Ammon's horn (tissue), 1 donor: ENCODE measurements at places on chromosomes 3 and 15.

DNA sequence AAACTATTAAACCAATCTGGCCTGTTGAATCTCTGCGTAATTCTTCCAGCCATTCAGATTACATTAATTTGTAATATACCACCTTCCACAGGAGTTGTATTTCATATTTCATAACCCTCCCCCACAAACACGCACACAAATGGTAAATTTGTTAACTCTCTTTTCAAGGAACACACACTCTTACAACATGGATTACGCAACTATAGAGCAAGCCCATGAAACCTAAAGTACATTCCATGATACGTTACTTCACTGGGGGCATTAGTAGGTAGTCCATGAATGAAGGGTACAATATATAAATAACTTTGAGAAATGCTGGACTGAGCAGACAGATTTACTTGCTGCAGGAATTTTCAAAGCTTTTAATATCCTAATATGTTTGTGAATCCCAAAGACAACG, 65.0 kb downstream of the TRIM69 start:
- no peak for DNase-seq

DNA sequence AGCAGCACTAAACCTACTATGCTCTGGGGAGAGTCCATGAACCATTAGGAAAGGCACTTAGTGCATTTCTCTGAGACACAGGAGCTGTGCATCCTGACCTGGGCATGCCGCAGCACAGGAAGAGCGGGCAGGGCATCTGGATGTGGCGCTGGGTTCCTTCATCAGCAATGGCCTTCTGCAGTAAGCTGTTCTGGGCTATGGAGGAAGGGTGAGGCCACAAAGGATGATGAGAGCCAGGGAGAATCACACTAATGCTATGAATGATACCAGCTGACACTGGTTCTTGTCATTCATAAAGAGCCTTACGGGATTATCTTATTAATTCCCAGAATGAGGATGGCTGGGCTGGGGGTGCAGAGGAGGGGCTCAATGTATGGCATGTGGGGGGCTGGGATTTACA, 12.7 kb upstream of the SCN10A start:
- no peak for DNase-seq

DNA sequence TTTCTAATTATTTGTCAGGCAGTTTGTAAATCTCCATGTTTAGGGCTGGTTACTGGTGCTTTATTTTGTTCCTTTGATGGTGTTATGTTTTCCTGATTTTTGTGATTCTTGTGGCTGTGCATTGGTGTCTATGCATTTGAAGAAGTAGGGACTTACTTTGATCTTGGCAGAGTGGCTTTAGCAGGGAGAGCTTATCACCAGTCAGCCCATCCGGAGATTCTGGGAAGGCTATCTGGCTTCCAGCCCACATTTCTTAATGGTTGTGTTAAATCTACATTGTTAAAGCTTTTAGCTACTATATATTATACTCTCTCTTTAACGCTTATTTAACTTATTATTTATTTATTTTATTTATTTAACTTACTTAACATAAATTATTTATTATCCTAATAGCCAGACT, 35.1 kb downstream of the FBXL2 start:
- no peak for DNase-seq

DNA sequence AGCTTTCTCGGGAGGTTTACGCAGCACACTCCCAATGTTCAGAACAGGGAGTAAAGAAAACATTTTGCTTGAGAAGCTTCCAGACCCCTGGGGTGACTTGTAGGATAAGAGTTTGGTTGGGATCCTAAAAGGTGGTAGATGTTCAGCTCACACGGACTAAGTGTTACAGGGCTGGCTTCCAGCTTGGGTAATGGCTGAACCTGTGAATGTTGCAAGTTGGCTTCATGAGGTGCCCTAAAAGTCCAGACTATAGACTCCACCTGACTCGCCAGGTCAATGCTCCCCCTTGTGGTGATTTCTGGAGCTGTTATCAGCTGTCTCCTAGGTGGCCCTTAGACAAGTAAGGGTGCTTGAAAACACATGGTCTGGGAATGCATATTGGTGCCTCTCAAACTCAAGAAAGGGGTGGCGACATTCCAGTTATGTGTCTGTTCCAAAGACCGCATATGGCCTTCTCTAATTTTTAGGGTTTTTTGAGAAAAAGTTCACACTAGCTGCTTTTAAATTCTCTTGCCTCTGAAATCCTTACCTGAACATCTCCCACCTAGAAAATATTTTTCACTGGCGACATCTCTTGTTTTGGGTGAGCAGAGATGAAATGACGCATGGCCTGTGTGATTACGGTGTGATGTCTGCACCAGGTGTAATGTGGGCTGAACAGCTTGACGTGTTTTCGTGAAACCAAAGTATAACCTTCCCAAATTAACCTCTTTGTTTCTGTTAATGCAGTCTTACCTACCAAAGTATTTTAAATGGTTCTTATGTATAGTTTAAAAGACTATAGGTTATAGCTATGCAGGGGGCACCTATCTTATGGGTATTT, 175.7 kb upstream of the KBTBD8 start:
- DNase-seq = peak; percentile 46

GRCh38 chr3:40580494-40581091, 55.8 kb downstream of the ZNF621 start:
- DNase-seq = peak; percentile 84

GRCh38 chr3:132265488-132265887, 51.7 kb upstream of the ACP3 start:
- no peak for DNase-seq

GRCh38 chr3:197458906-197459470, 96.8 kb downstream of the BDH1 start:
- DNase-seq = no peak

DNA sequence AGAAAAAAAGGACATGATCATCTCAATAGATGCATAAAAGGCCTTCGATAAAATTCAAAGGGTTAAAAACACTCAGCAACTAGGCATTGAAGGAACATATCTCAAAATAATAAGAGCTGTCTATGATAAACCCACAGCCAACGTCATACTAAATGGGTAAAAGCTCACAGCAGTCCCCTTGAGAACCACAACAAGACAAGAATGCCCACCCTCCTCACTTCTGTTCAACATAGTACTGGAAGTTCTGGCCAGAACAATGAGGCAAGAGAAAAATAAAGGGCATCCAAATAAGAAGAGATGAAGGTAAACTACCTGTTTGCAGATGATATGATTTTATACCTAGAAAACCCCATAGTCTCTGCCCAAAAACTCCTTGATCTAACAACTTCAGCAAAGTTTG, 619.7 kb upstream of the LMCD1 start:
- no peak for DNase-seq

GRCh38 chr3:71469138-71469435, 114.4 kb downstream of the FOXP1 start:
- no peak for DNase-seq

GRCh38 chr3:149327156-149327555, 6.3 kb downstream of the TM4SF18 start:
- DNase-seq = no peak

GRCh38 chr15:81950841-81951414, 94.9 kb downstream of the MEX3B start:
- no peak for DNase-seq

- no peak for DNase-seq
These were observed 36.2 kb upstream of the FLNB start for GRCh38 chr3:57971975-57972374.

DNA sequence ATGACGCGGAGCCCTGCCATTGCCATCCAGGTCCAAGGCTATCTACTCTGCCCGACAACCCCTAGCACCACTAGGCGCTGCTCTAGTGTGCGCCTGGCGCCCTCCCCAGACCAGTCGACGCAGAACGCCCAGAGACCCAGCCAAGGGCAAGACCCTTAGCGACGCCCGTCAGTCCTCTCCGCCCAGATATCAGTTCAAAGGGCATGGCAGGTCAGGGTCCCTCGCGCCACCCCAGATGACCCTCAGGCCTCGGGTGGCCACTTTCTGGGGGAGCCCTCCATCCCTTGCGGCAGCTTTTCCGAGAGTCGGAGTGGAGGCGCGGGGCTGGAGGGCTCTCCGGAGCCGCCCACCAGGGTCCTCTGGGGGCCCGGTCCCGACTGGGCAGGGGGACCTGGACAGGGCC, 371 bp upstream of the CLSTN2 start:
- peak; percentile 86 for DNase-seq

DNA sequence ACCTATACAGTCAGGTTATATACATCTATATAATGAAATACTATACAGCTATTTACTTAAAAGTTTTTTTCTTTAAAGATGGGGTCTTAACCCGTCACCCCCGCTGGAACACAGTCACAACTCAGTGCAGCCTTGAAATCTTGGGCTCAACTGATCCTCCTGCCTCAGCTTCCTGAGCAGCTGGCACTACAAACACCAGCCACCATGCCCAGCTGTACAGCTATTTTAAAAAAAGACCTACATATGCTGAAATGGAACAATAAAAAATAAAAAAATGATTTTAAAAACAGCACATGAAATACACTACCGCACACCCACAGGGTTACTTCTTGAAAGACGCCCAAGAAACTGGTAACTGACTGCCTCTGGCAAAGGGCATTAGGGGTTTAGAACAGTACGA, 3.8 kb downstream of the NCBP2 start:
- DNase-seq = no peak

DNA sequence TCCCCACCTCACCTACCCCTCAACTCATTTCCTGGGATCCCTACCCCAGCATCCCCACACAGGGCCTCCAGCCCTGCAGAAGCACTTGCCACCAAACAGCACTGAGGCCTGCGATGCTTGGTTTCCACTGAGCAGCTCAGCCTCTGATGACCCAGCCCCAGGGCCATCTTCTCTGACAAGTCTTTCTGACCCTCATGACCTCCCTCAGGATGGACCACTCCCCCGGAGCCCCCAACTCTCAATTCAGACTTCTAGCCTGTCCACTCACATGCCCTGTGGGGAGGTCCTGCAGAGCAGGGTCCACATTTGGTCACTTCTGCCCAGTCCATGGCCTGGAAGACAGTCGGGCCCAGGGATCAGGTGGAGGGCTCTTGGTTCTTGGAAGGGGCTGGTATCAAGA, 63.4 kb upstream of the SPATA12 start:
- no peak for DNase-seq

GRCh38 chr3:105355408-105356061, 11.2 kb upstream of the ALCAM start:
- DNase-seq = no peak

DNA sequence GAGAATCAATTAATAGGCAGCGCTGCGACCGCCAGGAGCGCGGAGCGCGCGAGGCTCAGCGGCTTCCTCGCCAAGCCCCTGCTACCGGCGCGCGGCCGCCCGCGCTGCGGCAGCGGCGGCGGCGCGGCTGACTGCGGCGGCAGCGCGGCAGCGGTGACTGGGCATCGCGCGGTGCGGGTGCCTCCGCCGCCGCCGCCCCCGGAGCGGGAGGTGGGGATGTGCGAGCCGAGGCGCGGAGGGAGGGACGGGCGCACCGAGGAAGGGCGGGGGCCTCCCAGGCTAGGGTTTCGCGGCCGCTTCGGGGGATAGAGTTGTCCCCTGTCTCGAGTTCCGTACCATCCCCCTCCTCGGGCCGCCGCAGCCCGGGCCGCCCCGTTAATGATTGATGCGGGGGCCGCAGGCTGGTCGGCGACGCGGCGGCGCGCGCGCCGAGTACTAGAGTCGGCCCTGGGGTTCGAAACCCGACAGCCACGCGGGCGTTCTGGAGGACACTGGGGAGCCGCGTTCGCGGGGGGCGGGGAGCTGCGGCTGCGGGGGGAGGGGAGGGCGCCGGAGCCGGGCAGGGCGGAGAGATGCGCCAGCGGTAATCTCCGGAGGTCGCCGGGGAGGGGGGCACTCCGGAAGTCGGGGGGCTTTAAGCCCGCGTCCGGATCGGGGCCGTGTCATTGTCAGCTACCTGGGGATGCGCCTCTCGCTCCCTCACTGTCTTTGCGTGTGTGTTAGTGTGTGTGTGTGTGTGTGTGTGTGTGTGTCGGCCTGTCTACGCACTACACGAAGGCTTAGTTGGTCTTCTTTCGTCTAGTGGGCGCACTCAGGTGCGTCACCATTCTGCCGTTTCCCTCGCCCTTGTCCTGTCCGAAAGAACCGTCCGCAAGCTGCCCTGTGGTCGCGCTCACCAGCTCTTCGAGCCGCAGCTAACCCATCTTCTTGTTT, at the start of gene PAQR9:
Gene PAQR9 (minus strand): TSS at position 159 of the 933 bp plus-strand sequence. CDS start 338 bp downstream, outside the sequence.
- DNase-seq = peak; percentile 6

DNA sequence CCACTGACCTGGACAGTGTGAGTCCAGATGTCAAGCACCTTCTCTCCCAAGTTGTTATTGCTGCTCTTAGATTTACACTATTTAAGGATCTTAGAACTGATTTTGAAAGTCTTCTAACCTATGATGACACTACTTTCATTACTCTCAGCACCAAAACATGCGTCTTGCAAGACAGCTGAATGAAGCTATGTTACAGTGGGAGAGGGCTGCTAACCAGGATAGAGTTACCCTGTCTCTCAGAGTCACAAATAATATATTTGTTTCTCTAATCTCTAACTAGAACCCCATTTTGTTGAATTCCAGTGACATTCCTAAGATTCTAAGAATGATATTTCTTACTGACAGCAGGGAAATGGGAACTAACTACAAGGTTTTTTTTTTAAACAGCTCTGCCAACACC, 455.5 kb downstream of the MAGI1 start:
- DNase-seq = no peak

DNA sequence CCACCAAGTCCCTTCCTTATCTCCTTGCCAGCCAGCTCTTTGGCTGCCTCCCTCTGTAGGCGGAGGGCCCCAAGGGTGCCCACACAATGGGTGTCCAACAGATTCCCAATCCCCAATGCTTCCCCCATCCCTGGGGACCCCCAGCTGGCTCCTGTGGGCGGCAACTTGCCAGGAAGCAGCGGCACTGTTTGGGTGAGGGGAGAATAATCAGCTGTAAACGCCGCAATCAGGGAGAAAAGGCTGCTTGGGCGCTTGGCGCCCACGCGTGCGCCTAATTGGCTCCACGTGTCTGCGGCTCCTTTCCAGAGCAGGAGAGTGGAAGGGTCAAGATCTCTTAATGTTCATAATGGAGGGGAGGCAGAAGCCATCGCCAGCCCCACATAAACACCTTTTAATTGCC, 67.9 kb upstream of the TMEM115 start:
- no peak for DNase-seq

- DNase-seq = no peak
These were observed 247.8 kb downstream of the RPLP1 start for GRCh38 chr15:69700380-69700779.

DNA sequence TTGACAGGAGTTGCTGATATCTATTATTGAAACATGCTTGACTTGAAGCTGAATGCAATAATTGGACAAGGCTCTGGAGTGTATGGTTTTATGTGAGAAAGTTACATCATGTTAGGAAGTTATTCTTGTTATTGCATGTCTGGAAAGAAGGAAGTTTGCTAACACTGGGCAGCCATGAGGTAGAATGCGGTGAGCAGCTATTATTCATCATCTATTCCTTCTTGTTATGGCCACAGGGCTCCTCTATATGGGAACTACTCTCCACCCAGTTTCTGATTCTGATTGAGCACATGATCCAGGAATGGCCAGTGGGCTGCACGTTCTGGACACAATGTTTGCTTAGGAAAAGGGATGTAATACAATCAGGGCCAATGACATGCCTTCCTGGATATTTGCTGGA, 37.8 kb upstream of the SCN5A start:
- no peak for DNase-seq
